ENCODE measurements at places on chromosomes 5 and 9. TPM values are rescaled to one million over a fixed set of nuclear protein-coding genes. Genes with fewer than 3 reads are reported as not detected.
A peak's percentile ranks its signal among the peaks of the same experiment; 100 is the strongest.

GRCh38 chr5:150261231-150261630 lies 28.3 kb downstream of the CAMK2A start:
- no peak for DNase-seq

The RICTOR gene
- 43.2 TPM for total RNA-seq

GRCh38 chr5:16842896-16843295 lies 93.2 kb downstream of the MYO10 start:
- peak; percentile 57 for DNase-seq

GRCh38 chr9:98121058-98121457 lies 2.0 kb upstream of the TRIM14 start:
- DNase-seq, result no peak

The TYRP1 gene
- total RNA-seq, result 0.26 TPM

The CAMK4 gene
- 3.5 TPM for total RNA-seq

The TRIM36 gene
- total RNA-seq, result 4.4 TPM

DNA sequence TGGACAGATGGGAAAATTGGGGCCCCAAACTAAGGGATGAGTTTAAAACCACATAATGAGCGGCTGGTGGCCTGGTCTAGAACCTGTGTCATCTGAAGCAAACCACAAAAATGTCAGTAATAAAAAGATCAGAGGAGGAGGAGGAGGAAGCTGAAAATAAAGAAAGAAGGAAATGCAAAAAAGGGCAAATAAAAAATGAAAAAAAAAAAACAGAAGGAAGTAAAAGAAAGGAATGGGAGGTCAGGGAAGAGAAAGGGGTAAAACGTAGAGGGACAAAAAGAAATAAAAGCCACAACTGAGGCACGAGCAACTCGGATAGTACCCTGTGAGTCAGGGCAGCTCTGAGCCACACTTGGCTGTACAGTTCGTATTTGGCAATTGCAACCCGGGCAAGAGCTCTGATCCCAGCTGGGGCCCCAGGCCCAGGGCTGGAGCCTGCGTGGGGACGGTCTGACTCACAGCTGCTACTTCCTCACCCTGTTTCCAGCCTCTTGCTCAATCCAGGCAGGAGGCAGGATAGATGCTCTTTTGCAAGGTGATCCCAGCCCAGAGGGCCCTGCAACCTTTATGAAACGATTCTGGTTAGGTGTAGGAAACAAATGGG lies 137.9 kb upstream of the TRIM32 start:
- DNase-seq, result peak; percentile 90

The PTPRD gene
- total RNA-seq, result 84.0 TPM

The SLC1A3 gene
- total RNA-seq, result 20.9 TPM

GRCh38 chr5:160036243-160036642 lies 27.3 kb downstream of the TTC1 start:
- DNase-seq, result no peak

GRCh38 chr9:136997830-136998234 lies 1.5 kb upstream of the CLIC3 start:
- no peak for DNase-seq

- no peak for DNase-seq
These were observed 60.2 kb downstream of the MLLT3 start for GRCh38 chr9:20562051-20562450.

The IL13 gene
- total RNA-seq, result not detected

- no peak for DNase-seq
These were observed 16.6 kb downstream of the OTULINL start for GRCh38 chr5:14598225-14598624.
